ENCODE measurements at places on chromosomes 16 and 17. TPM values are rescaled to one million over a fixed set of nuclear protein-coding genes. Genes with fewer than 3 reads are reported as not detected.

Gene CLDN7
- 0.80 TPM for total RNA-seq

DNA sequence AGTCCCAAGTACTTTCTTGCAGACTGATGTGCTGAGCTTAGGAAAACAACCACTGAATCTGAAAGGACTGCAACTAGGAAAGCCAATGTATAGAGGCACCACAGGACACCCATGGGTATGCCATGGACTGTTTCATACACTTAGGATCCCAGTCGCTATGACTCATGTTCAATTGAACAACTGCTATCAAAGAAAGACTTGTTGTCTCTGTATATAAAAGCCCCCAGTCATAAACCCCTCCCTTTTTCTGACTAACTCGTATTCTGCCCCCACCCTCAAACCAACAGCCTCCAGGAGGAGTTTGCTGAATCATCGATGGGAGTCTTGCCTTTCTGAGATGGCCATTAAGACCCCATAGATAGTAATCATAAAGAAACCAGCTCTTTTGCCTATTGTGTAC lies 205.4 kb downstream of the ANKFN1 start:
- no peak for DNase-seq

Gene C1QTNF1
- total RNA-seq = not detected

DNA sequence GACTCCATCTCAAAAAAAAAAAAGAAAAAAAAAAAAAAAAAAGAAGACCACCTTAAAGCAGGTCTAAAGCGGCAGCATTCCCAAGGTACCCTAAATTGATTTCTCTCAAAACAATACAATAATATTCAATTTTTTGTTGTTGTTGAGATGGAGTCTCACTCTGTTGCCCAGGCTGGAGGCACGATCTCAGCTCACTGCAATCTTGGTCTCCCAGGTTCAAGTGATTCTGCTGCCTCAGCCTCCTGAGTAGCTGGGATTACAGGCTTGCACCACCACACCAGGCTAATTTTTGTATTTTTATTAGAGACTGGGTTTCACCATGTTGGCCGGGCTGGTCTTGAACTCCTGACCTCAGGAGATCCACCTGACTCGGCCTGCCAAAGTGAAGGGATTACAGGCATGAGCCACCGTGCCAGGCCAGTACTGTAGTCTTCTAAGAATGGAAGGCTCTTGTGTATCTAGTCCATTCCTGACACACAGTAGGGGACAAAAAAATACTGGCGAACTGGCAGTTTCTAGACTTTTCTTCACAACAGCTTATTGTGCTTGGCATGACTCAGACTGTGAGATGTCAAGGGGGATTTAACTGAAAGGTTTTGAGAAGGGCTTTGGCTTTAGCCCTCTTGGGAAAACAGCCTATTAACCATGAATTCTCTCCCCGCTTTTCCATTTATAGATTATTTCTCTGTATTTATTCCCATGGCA lies 17.3 kb downstream of the CDR2 start:
- no peak for DNase-seq

DNA sequence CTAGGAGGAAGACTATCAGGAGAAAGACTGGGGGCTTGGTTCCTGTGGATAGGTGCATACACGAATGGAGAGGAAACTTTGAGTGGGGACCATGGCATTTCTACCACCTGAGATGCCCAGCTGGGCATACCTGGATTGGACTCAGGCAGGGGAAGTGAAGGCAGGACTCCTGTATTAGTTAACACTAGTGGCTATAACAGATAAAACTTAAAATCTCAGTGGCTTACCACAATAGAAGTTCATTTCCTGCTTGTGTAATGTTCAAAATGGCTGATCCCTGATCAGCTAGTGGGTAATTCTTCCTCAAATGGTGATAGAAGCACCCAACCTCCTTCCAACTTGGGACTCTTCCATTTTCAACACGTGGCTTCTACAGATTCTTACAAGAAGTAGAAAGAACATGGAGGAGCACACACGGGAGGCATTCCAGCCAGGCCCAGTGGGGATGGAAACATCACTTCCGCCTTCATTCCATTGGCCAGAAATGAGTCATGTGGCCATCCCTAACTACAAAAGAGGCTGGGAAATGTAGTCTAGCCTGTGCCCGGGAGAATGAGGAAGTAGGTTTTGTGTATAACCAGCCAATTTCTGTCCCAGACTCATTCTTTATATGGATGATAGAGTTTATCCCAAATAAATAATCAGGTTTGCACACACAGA lies 112.1 kb downstream of the UTP18 start:
- peak; percentile 18 for DNase-seq

GRCh38 chr17:20184977-20185619 lies 175.9 kb downstream of the SPECC1 start:
- no peak for DNase-seq

DNA sequence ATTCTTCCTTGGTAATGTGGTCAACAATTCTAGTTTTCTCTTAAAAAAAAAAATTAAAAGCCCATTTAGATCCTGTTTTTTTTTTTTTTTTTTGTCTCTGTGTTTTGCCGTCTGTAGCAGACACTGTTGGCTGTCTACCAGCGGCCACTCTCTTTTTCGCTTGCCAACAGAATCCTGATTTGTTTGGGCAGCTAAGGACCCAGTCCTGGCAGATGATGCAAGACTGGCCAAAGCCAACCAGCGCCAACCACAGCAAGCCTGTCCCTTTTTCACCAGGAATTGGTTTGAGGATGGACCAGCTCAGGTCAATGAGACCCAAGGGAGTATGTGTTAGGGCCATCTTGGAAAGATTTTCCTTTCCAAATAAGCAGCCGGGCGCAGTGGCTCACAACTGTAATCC lies 28.2 kb downstream of the ST3GAL2 start:
- DNase-seq = no peak

DNA sequence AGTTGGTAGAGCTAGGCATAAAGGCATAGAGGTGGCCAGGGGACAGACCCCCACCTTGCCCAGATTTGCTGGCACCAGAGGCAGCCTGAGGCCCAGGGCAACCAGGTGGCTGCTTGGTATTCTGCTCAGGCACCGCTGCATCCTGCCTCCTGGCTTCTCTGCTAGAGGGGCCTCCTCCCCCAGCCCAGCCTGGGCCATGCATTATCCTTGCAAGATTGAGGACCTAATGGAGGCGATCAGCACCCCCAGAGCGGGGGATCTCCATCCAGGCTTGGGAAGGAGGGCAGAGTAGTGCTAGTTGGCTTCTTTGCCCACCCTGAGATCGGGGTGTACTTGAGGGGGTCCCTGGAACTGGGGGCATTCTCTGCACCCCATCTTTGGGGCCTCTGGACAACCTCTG lies 23.8 kb downstream of the CDK5RAP3 start:
- DNase-seq = no peak

- DNase-seq = no peak
Observed at GRCh38 chr16:21279501-21279900, 1.4 kb upstream of the CRYM start.

DNA sequence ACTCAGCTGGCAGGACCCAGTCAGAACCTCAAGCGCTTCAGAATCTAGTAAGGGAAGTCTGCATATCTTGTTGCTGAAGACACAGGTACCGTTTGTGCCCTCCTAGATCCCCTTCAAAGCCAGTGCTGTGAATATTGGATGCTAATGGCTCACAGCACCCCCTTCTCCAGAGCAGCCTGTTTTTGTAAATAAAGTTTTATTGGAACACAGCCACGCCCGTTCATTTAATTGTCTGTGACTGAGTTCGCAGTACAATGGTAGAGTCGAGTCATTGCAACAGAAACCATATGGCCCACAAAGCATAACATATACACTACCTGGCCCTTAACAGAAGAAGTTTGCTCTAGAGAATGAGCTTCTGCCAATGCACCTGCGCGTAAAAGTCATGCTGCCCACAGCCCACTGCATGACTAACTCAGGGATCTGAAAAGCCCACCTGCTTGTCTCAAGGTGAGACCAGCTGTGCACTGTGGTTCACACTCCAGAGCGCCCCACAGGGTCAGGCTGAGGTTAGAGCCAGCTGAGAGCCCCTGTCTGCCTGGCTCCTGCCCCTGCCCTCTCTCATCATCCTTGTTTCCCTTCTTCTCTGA lies 48.8 kb downstream of the AIPL1 start:
- no peak for DNase-seq

GRCh38 chr17:13740686-13741085 lies 139.0 kb upstream of the HS3ST3A1 start:
- DNase-seq = no peak

DNA sequence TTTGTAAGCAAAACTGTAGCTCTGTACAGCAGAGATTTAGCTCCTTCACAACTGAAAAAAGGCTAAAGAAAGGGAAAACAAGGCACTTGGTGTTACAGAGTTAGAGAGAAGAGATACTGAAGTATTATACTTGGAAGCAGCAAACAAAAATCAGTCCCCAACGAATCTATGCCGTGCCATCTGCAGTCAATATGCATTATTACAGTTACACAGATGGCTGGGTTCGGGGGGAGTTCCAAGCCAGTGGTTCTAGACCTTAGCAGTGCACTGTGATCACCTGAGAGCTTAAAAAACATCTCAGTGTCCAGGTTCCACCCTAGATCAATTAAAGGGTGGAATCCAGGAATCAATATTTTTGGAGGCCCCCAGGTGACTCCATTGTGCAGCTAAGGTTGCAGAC lies 489.9 kb downstream of the SHISA9 start:
- DNase-seq = no peak

Gene OTOA
- total RNA-seq = 0.18 TPM

DNA sequence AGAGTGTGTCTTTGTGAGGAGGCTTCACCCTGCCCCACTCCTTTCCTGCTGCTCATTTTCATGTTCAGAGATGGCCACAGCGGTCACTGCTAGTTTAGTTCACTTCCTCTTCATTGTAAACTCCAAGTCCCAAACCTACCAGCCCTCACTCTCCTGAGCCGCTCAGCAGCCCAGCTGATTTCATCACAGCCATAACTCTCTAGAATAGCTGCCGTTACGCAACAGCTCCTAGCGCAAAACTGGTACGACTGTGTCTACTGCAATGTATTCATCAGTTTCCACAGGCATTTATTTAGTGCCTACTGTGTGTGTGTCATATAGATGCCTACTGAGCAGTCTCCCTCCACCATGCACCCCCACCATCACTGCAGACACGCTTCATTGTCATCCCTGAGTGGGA lies 233.5 kb upstream of the RPL38 start:
- no peak for DNase-seq

GRCh38 chr17:64420143-64420670 lies 28.7 kb upstream of the MILR1 start:
- DNase-seq = peak; percentile 34

Gene ATP2A3
- total RNA-seq = 291 TPM

Gene RAC3
- 8.1 TPM for total RNA-seq

- no peak for DNase-seq
Observed at GRCh38 chr17:28612531-28612930, 1.5 kb downstream of the RSKR start.

DNA sequence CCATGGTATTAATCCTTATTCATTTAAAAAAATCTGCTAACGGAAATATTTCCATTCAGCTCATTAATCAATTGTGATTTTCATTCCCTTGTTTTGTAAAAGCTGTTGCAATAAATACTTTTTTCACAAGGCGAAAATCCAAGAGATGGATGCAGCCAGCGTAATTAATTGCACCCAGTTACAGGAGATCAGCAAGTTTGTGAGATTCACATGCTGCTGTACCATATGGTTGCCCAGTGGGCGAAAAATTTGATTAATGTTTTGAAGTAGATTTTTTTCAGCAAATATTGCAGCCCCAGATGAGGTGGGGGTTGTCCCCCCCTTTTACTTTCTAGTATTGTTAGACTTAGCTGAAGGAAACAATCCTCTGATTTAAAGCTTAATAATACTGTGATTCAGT lies 186.6 kb downstream of the WWOX start:
- no peak for DNase-seq

DNA sequence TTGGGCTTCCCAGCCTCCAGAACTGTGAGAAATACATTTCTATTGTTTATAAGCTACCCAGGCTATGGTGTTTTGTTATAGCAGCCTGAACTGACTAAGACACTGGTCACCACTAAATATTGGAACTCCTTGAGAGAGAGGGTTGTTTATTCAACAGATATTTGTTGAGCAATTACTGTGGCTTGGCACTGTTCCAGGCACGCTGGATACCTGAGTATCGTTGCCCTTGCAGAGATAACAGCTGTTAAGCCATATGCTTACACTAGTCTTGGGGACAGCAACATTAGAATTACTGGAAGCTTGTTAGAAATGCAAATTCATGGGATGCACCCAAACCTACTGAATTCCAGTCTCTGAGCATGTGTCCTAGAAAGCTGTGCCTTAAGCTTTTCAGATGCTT lies 230.7 kb downstream of the HS3ST4 start:
- DNase-seq = no peak

DNA sequence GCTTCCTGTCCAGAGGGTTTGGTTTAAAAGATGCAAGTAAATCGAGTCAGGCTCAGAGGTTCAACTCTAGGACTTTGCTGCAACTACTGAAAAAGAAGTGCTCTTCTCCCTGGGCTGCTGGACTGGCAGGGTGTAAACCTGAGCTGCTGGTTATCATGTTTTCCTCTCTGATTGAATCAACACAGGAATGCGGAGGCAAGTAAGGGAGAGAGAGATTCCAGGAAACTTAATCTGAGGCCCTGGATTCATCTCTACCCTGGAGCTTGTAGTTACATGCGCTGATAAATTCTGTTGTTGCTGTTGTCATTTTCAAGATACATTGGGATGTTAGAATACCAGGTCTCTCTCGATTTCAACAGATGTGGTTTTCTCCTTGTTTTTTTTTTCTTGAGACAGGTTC lies 8.2 kb upstream of the HS3ST3A1 start:
- DNase-seq = no peak

GRCh38 chr16:19029980-19030379 lies 37.4 kb upstream of the COQ7 start:
- DNase-seq = no peak

Gene CBLN1
- not detected for total RNA-seq

GRCh38 chr16:53089434-53090285 lies 34.9 kb downstream of the CHD9 start:
- no peak for DNase-seq

- DNase-seq = no peak
Observed at GRCh38 chr16:1181404-1182315, 28.8 kb downstream of the CACNA1H start.

Gene CSH1
- total RNA-seq = not detected

DNA sequence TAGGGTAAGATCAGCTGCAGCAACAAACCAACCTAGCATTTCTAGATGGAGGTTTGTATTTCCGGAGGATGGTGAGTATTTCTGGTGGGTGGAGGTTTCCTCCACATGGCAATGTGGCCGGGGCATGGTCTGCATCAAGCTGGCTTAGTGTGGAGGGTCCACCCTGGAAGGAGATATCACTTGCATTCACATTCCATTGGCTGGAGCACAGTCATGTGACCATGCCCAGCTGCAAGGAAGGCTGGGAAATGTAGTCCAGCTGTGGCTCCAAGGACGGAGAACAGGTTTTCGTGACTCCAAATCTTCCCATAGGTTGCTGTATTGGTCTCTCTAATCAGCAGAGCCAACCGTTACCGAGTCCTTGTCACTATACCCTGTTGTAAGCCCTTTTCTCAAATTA lies 68.7 kb downstream of the RAI1 start:
- peak; percentile 70 for DNase-seq

All from activated CD4-positive, alpha-beta memory T cell treated with anti-CD3 and anti-CD28 coated beads, Interleukin-2, amount 10 ng/mL, durations not matched to agents 7 days and 5 days (primary cell).